Neural progenitor cell (in vitro differentiated cells): ENCODE measurements at places on chromosomes 7 and 10. TPM values are rescaled to one million over a fixed set of nuclear protein-coding genes. Genes with fewer than 3 reads are reported as not detected.

GRCh38 chr10:78802866-78803265 is 265.9 kb upstream of the ZMIZ1 start:
- DNase-seq, result peak; percentile 10

DNA sequence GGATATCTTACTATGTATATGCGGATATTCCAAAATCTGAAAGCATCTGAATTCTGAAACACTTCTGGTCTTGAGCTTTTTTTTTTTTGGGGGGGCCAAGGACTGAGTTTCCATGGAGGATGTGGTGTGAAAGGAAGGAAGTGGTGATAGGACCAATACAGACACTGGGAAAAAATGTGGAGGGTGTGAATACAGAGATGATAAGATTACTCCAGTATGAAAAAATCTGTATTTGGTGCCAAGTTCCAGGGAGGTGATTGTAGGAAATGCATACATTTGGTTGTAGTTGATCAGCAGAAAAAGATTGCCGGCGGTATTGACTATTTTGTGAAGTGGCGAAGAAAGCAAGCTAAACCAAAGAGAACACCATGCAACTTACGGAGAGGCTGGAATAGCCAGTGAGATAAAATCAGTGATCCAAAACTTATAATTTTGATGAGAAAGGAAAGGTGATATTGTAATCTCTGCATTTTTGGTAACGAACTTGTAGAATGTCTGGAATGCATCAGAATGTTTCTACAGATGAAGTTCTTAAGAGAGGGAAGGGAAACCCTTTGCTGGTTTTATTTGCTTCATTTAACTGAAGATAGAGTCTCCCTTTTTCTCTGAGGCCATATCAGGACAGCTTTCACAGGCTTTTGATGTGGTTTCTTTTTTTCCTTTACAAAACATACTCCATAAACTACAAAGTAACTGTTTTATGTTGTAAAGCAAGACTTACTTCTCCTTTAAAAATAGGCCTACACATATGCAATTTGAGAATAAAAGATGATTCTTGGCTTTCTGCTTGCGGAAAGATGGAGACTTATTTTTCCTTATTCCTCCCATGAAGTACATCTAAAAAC is 6.0 kb downstream of the WDR37 start:
- no peak for DNase-seq

Gene STAG3
- total RNA-seq, result 0.58 and 1.2 TPM in 2 replicates

GRCh38 chr10:25393621-25394020 is 218.8 kb downstream of the GPR158 start:
- no peak for DNase-seq

Gene WDR86
- 15.0 and 33.0 TPM in 2 replicates for total RNA-seq

DNA sequence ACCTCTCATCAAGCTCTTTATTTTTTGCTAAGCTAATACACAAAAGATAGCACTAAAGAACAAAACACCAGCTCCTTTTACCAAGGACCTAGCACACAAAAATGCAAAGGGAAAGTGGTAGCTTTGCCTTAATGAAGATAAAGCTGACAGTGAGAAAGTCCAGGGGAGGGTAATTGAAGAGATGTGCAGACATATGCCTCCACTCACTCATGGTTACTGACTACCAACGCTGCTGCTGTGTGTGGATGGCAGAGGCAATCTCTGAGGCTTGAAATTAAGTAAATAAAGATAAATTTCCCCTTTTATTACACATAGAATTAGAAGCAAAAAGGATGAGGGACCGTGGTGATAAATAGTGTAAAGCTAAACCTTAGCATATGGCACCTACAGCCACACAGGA is 87.0 kb downstream of the HGF start:
- DNase-seq, result no peak

DNA sequence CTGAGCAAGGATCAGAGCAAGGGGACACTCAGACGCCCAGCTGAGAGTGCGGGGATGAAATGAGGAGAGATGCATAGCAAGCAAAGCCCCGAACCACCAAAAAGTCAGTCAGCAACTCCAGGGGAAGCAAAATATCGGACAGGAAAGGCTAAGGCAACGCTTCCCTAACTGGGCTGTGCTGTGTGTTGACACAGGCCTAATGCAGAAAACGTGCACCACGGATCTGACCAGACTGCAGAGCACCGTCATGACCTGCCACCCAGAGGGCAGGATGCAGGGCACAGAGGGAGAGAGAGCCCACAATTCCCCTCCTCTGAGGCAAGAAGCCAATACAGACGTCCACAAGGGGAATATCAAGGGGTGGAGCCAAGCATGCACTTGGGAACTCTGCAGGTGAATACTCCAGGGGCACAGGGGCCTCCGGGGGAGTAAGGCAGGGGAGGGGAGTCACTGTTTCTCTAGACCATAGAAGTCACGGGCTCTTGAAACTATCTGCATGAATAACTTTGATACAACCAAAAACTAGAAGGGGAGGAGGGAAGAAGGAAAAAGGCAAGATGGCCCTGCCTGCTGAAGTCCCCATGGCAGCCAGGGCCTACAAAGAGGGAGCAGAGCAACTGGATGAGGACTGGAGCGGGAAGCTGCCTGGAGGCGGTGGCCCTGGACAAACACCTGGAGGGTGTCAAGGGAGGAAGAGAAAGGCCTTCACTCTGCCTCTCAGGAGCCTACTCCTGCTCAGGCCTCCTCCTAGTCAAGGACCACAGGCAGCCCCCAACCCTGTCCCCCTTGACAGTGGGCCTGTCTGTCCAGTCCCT is 26.2 kb downstream of the GRID1 start:
- DNase-seq, result no peak

DNA sequence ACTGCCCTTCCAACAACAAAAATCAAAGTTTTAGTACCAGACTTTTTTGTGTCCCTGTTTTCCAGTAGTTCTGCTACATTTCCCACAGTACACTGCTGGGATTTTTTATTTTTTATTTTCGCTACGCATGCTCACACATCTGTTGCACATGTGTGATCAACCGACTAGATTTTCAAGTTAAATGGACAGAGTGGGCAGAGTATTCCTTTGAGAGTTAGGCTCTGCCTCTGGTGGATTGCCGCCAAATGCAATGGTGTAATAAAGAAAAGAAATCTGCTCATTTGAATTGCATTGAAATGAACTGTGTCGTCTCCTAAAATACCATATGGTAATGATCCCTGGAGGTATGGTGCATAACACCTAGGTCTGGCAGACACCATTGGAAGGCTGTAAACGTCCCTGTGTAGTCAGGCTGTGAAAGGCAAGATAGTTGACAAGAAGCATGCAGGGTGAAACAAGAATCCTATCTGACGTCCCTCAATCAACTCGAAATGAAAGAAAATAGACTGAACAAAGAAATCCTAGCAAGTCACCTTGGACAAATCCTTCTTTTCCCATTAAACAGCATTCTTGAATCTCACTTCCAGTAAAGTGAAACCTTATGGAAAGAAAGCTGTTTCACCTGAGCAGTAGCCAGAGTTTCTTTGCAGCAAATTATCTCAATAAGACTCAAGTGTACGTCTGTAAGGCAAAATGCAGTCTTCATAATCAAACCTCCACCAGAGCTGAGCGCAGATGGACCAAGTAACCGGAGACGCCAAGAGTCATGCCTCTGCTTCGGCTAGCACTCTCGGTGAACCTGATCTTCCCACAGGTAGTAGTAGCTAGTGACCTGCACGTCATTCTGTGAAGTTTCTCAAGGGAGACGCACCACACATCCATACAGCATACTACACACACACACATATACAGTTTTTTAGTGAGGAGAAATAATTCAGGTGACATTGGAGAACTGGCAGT is 357.3 kb downstream of the CRPPA start:
- DNase-seq, result no peak

DNA sequence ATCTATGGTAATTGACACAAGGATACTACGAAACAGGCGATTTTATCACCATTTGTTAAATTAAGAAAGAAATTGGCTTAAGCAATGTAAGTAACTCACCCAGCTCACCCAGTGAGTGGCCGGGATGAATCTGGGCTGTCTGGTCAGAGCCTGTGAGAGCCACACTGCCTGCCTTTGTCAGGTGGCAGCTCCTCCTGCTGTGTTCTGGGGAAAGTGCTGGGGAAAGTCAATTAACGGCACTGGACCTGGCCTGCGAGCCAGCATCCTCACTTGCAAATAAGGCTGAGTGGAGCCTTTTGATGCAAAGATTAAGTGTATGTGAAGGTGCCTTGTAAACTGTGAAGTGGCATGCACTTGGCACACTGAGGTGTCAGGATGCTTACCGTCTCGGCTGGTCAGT is 13.4 kb upstream of the CXCL12 start:
- DNase-seq, result peak; percentile 70

Gene CLCN1
- total RNA-seq, result not detected in 2 replicates

DNA sequence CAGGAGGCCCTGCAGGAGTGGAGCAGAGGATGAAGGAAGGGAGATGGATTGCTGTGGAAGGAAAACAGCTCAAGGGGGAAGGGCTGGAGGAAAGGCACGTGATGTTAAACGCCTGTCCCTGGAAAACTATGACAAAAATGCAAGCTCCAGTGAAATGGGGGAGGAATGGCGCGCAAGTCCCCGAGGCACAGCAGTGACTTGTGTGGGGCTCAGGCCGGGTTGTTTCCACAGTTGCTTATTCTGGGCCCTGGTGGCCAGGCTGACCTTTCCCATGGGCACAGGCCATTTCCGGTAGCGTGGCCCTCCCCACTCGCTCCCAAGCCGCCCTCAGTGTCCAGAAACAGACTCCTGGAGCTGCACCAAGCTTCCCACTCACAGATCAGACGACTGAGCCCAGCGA is 68.1 kb upstream of the PDGFA start:
- no peak for DNase-seq
